ENCODE measurements at places on chromosomes 2 and 18.

GRCh38 chr2:23617167-23617810, 232.3 kb downstream of the KLHL29 start:
- peak; percentile 63 for DNase-seq

GRCh38 chr18:10261344-10262276, 192.8 kb upstream of the APCDD1 start:
- peak; percentile 31 for DNase-seq

DNA sequence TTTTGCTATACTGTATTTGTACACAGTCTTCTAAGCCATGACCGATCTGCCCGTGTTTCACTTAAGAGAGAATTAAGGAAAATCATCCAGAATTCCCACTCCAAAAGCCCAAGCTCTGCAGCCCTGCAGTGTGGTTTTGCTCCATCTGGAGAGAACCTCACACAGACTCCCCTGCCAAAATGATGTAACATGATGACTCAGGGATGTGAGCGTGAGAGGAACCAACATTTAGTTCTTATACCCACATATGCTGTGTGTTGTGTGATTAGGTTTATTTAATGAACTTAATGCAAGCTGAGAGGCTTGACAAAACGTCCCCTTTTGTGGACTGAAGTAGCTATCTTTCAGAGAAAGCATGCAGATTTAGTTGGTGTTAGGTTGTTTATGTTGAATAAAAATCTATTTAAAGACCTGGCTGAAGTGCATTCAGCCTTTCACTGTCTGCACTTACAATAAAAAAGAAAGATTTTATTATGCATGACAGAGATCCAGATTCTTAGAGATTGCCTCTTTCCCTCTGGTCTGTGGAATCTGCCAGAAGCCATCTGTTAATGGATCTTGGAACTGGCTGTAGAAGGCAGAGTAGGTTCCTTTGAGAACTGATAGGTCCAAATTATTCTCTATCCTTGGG, 6.3 kb downstream of the RAB12 start:
- DNase-seq: peak; percentile 57

DNA sequence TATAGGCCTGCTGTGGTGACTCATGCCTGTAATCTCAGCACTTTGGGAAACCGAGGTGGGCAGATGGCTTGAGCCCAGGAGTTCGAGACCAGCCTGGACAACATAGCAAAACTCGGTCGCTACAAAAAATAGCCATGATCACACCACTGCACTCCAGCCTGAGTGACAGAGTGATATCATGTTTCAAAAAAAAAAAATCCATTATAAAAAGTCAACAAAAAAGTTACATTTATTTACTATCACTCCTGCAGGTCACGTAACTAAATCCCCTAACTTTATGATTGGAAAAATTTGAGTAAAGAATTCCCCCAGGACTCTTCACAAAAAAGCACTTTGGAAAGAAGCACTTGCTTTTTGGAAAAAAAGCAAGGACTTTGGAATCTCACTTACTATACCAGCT, 46.4 kb upstream of the AGPS start:
- no peak for DNase-seq

DNA sequence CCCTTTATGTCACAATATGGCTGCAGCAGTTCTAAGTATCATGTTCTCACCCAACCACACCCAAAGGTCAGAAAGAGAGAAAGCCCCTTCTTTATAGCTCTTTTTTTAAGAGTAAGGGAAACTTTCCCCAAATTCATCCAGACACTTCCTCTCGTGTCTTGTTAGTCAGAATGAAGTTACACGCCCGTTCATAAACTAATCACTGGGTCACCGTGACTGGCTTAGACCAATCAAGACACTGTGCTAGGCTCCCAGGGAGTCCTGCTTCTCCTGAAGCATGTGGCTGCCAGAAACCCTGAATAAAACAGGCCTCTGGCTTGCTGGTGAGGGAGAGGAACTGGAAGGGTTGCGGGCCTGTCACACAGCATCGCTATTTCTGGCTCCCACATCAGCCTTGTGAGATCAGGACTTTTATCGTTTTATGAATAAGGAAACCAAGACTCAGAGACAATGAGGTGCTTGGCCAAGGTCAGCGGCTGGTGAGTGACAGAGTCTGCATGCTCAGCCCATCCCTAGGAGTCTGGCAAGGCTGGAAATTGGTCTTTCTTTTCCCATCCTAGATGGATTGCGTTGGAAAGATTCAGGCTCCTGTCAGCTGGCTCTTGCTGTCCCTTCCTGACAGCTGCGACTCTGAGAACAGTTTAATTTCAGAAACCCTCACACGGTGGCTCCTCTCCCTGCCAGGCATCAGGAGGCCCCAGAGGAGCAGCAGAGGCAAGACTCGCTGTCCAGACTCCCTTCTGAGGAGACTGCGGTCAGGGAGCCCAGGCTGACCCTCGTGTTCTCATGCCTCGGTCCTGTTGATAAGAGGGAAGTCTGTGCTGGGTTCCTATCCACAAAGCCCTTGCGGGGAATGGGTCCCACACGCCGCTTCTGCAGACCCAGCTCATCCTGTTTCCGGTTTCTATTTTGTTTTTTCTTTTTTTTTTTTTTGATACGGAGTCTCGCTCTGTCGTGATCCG, 104.5 kb upstream of the TAF1B start:
- DNase-seq: peak; percentile 69

- DNase-seq: no peak
Measured at GRCh38 chr2:239236808-239237205, 164.0 kb downstream of the HDAC4 start.

GRCh38 chr2:160332318-160332717, 132.2 kb upstream of the ITGB6 start:
- no peak for DNase-seq

Measured in right forelimb (tissue), 1 donor.